Activated naive CD8-positive, alpha-beta T cell treated with anti-CD3 and anti-CD28 coated beads for 36 hours (primary cell): ENCODE measurements at places on chromosomes 4 and X.

DNA sequence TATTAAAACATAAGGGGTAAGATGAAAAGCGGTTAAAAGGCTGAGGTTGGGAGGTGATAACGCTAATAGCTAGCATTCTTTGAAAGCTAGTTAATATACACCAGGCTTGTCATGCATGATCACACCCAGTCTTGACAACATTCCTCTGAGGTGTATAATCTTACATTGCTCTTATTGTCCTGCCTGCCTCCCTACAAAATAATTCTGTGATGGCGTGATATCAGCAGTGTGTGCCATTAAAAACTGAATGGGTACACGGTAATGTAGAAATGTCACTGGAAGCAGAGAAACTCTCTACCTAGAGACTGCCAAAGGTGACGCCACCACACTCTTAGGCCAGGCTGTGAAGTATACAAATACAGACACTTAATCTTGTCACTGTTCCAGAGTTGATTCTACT, 68.1 kb downstream of the DIAPH2 start:
- no peak for DNase-seq

GRCh38 chrX:147072747-147073146, 258.2 kb upstream of the CXorf51A start:
- no peak for DNase-seq

- DNase-seq: no peak
Measured at GRCh38 chr4:71294301-71294700, 44.5 kb upstream of the SLC4A4 start.

DNA sequence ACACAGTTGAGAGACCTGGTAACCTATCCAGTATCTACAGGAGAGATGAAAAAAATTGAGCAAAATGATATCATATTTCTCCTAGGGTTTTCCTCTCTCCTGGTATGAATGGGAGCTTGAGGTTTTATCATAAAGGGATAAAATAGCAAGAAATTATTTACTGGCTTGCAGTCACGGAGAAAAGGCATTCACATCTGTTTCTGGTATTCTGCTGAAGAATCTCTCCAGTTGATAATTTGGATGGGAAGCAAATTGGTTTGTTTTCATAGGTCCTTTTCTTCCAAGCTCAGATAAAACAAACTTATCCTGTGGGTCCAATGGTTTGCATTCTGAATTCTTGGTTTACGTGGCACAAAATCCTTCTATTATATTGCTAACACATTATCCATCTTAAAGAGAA, 83.1 kb upstream of the GYPA start:
- no peak for DNase-seq

DNA sequence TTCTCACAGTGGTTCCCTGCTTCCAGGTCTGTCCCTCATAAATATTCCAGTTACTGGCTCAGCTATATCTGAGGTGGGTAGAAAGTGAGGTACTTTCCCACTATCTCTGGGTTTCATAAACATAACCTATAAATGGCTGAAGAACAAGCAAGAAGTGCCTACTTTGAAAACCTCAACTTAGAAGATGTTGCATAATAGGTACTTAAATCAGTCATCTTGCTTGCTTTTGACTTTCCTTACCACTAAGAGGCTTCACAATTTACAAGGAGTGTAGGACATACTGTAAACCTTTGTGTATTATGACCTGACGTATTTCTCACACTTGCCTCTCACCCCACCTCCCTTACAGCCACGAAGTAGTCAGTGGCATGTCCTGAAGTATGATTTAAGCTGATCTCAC, 145.9 kb downstream of the PCDH19 start:
- no peak for DNase-seq

DNA sequence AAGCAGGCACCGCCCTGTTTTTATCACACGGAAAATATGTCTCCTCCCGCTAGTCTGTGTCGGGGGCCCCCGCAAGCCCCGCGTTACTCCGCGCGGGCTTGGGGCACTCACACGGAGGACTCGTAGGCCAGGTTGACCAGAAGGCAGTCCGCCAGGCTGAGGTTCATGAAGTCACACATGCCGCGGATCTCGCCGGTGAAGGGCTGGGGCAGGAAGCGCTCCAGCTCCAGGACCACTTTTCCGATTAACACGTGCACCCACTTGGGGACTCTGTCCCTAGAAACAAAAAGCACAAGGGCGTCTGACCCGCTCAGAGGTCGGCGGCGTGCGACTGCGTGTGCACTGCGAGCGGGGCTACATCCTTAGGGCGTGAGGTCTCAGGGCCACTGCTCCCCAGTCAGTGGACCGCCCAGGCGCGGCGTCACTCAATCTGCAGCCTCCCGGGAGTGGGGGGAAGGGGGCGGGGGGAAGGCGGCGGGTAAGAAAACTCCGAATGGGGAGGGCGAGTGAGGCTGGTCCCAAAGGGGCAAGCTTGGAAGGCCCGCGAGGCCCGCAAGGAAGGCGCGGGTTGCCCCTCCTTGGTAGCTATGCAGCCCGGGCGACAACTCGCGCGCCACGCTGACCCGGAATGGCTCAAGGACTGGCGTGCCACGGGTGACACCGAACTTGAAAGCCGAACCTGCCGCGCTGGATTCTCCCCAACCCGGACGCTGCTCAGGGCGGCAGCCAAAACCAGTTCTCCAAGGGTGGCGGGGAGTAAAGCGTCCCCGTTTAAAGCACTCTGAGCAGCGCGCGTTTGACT, 722 bp downstream of the NAAA start:
- peak; percentile 75 for DNase-seq
